ENCODE measurements at places on chromosomes 16 and 17.

- DNase-seq = peak; percentile 66
Observed at GRCh38 chr17:67359960-67360791, 6.2 kb downstream of the PSMD12 start.

- no peak for DNase-seq
Observed at GRCh38 chr17:34001246-34001645, 253.8 kb upstream of the CCL2 start.

DNA sequence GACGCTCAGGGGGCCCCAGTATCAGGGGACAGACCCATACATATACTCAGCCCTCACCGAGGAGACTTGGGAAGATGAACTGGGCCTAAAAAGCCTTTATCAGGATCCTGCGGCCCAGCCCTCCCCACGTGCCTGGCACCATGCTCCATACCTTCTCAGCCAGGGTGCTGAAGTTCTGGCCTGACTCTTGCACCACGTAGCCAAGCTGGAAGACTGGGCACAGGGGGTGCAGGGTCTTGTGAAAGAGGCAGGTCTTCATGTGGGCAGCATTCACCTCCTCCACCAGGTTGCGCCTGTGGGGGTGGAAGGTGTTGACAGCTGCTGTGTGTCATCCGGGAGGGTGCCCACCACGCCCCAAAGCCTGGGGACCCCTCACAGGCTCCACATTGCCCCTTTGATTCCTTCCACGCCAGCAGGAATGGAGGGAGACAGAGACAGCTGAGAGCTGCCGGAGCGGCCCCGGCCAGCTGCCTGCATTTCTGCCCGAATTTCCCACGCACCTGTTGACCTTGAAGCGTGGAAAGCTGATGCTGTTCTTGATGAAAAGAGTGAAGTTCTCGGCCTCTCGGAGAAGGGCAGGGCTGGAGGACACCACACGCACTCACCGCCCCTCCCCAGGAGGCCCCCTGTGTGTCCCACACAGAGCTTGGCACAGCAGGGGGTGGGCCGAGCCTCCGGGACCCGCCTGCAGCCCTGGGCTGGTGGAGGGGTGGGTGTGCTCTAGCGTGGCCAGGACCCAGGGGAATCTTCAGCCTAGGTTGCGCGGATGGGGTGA is 10.4 kb upstream of the CAMKK1 start:
- DNase-seq = no peak

- DNase-seq = no peak
Observed at GRCh38 chr16:58461056-58461455, 38.9 kb upstream of the NDRG4 start.

All from CD4-positive, alpha-beta T cell treated with Interleukin-15 for 4 hours (primary cell).